Cerebellar nuclear complex (tissue), 1 donor: ENCODE measurements at places on chromosomes 11 and 22.

DNA sequence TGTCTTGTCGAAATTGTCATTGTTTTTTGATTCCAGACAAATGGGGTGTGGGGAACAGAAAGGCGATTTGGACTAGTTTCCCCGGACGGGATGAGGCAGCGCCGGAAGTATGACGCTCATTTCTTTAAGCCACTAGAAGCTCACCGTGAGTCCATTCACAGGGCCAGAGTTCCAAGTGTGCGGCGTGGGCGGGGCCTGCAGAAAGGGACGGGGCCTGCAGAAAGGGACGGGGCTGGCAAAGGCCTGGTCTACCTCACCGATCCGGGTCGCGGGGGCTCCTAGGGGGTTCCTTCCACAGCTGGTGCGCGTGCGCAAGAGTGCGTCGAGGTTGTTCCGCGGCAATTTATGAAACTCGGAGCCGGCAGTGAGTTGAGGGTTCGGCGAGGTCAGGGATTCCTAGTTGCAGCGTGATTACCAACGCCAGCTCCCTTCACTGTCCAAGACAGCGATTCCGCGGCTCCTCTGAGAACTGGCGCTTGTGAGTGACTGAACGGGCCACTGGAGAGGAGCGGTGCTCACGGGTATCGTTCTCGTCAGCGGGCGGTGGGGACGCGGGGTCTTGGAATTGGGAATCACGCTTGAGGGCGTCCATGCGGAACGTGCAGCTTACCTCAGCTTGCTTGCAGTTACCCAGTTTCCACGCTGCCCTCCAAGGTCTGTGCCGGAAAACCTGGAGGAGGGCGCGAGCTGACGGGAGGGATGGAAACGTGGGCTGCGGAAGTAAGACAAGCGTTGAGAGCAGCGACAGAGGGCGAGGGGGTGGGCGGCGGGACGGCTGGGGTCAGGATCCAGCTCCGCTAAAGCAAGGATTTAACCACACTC lies at the start of gene ZNF215:
ZNF215 (plus strand) TSS at position 219 of the 822 bp plus-strand sequence. CDS start 5,847 bp downstream, outside the sequence.
- no peak for DNase-seq

DNA sequence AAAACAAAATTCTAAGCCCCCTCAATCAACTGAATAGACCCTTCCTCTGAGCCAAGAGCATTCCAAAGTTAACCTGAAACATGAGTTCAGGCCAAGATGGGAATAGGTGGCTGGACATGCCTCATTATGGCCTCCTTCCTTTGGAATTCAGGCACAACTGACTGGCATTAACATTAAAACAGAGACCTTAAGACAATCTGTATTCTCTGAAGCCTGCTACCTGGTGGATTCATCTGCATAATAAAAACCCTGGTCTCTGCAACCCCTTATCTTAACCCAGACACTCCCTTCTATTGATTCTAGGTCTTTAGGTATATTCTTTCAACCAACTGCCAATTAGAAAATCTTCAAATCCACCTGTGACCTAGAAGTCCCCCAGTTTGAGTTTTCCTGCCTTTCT lies 66.3 kb downstream of the JRKL start:
- DNase-seq: no peak

DNA sequence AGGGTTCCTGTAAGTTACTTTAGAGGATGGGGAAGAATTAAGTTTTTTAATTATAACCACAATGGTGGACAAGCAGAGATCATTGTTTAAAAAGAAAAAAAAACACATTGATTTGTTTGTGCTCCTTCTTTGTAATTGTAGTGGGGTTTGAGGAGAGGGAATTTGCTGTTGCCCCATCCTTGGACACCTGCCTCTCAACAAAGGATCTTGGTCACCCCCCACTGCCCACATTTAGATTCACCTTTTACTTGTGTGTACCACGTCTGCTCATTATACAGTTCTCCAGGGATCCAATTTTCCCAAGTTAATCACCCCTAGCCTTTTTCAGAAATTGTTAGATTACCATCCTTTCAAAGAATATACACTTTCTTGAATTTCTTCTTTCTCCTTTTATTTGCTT lies 53.0 kb downstream of the DNAJC24 start:
- no peak for DNase-seq

GRCh38 chr22:26229910-26230309 lies 60.6 kb downstream of the SEZ6L start:
- DNase-seq: no peak

DNA sequence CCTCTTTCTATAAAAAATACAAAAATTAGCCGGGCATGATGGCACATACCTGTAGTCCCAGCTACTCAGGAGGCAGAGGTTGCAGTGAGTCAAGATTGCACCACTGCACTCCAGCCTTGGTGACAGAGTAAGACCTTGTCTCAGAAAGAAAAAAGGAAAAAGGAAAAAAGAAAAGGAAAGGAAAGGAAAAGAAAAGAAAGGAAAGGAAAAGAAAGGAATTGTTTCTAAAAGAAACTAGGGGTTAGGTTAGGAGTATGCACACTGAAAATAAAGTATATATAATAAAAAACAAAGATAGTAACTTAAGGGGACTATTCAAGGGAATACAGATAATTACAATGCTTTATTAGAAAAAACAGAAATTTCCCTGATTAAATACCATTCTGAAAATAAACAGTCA lies 50.9 kb downstream of the TTC28 start:
- DNase-seq: no peak

GRCh38 chr11:44785856-44786607 lies 59.3 kb downstream of the TSPAN18 start:
- DNase-seq: no peak

- no peak for DNase-seq
These were observed 1.2 kb upstream of the RASGRP2 start for GRCh38 chr11:64745189-64745520.

DNA sequence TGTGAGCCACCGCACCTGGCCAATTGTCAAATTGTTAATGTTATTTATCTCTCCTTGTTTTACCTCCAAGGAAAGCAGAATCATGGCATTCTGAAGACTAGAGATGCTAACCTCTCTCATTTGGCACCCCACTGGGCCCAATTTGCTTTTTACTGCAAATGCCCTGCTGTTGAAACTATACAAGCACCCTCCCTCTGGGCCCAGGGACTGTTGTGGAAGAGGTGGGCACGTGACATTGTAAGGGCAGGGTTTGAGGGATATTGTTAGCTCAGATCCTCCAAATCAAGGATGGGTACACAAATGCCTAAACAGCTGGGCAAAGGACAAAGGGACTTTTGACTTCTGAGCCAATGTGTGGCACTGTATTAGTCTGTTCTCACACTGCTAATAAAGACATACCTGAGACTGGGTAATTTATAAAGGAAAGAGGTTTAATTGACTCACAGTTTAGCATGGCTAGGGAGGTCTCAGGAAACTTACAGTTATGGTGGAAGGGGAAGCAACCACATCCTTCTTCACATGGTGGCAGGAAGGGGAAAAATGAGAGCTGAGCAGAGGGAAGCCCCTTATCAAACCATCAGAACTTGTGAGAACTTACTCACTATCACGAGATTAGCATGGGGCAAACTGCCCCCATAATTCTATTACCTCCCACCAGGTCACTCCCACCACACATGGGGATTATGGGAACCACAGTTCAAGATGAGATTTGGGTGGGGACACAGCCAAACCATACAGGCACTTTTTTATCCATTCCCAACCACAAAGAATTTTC lies 6.5 kb upstream of the ALDH3B2 start:
- no peak for DNase-seq

DNA sequence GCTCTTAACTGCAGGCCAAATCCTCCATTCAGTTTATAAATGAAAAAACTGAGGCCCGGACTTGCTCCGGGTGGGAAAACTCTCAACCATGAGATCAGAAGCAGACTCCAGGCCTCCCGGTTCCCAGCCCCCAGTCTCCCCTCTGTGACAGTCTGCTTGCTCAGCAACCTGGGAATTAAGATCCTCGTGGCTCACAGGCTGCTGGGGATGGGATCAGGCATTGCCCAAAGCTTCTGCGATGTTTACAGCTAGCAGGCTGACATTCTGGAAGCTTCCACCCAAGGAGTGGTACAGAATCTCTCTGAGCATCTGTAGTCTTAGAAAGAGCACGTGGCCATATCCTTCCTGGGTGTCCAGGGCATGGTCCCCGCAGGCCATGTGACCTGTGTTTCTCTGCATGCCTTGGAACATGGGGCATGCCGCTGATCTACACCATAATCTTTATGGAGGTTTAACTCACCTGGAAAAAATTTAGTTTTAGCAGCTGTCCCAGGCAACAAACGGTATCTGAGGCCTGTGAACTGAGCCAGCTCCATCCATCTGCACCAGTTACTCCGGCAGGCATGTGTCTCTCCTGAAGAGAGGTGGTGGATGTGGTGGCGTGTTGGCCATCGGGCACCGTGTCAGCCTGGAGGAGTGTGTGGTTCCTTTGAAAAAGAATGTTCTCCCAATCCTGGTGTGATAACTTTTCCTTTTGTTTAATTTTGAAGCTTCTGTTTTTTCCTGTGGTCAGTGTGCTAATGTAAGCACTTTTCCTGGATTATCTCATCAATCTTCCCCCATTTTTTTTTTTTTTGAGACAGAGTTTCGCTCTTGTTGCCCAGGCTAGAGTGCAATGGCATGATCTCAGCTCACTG lies 7.9 kb downstream of the FBLN1 start:
- no peak for DNase-seq

GRCh38 chr11:43712676-43713075 lies 32.1 kb downstream of the HSD17B12 start:
- no peak for DNase-seq

DNA sequence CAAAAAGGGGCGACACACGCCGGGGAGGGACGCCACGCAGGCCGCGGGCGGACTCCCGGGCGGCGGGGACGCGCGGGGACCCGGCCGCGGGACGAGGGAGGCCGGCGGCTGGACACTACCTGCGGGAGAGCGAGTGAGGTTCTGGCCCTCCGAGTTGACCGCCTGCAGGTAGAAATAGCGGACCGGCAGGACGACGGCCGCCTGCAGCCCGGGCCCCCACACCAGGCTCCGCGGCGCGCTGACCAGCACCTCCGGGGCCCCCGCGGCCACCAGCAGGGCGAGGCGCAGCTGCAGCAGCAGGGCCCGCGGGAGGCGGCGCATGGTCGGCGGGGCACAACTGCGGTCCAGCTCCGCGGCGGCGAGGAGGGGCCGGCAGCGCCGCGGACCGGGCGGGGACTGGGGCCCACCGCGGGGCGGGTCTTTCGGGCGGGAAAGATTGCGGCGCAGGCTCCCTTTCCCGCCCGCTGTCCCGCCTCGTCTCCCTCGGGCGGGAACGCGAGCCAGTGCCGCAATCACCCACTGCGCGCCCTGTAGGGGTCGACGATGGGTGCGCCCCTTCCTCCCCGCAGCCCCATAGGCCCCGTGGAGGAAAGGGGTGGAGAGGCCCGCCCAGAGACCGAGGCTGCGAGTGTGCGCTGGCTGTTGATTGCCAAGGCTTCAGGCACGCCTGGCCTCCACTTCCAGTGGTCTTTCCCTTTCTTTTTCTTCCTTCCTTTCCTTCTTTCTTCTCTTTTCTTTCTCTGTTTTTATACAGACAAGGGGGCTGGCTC lies at the start of gene POGLUT3:
POGLUT3 (minus strand) TSS at position 339 of the 770 bp plus-strand sequence; CDS start at position 321, 18 bp downstream.
- no peak for DNase-seq

- no peak for DNase-seq
These were observed at the start of gene PRR5 for GRCh38 chr22:44701824-44702478. Gene PRR5, plus strand, starts transcription at chr22:44702204. Its CDS starts 271 bp downstream, at chr22:44702475.

DNA sequence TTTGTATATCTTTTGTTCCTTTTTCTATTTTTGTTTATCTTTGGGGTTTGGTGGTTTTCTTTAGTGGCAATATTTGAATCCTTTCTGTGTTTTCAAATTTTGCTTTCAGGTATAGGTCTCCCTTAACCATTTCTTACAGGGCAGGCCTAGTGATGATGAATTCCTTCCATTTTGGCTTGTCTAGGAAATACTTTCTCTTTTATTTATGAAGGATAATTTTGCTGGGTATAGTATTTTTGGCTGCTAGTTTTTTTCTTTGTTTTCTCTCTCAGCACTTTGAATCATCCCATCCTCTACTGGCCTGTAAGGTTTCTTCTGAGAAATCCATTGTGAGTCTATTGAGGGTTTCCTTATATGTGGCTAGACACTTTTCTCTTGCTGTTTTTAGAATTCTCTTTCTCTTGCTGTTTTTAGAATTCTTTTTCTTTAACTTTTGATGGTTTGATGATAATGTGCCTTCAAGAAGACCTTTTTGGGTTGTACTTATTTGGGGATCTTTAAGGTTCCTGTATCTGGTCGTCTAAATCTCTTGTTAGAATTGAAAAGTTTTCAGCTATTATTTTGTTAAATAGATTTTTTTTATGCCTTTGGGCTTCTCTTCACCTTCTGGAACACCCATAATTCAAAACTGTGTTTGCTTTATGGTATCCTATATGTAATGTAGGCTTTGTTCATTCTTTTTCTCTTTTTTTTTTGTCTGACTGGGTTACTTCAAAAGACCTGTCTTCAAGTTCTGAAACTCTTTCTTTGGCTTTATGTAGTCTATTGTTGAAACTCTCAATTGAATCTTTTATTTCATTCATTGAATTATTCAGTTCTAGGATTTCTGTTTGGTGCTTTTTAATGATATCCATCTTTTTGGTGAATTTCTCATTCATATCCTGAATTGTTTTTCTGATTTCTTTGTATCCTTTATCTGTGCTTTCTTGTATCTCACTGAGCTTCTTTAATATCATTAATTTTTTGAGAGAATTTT lies 24.5 kb downstream of the CFAP300 start:
- DNase-seq: no peak
